ENCODE measurements at places on chromosomes 2 and 18.
A peak's percentile ranks its signal among the peaks of the same experiment; 100 is the strongest.

GRCh38 chr18:44452346-44452745 lies 228.3 kb upstream of the SETBP1 start:
- no peak for DNase-seq

DNA sequence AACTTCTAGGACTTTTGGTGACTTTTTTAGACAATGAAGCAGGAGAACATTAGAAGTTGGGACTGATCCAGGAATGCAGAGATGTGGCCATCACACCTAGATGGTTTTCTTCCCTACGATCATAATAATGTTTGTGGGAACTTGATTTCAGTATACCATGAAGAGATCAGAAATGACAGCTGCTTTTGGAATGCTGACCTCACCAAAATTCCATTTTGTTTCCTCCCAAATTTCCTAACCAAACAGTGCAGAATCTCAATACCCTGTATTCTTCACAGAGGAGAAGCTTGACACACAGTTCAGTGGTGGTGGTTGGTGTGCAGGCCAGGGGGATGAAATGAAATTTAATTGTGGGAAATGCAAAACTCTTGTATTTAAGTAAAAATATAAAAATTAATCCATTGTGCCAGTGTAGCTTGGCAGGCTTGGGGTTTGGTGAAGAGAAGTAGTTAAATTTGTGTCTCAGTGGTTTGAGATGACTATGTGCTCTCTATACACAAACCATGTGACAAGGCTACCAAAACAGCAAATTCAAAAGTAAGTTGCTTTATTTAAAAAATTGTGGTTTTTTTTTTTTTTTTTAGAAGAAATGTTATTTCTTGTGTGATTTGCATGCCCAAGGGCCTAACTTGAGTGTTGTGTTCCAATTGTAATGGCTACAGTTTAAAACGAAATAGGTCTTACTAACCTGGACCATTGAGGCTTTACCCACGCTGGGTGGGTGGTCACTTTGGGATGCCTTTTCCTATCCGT lies 252.4 kb downstream of the LPIN1 start:
- DNase-seq, result no peak

GRCh38 chr2:205675861-205676516 lies 6.3 kb upstream of the NRP2 start:
- DNase-seq, result peak; percentile 21

DNA sequence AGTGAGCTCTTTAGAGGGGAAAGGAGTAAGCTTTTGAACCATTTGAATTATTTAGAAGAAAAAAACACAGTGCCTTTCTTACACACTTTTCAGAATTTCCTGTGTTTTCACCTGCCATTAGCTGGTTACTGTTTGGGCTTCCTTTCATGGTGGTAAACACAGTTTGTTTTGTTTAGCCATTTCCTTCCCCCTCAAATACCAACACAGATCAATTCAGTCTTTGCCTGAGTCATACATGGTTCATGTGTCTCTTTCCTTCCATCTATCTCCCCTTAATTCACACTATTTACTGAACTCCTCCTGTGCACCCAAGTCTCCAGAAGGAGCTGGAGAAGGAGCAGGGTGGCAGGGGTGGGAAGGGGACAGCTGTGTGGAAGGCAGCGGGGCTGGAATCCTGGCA lies 45.0 kb downstream of the TCF7L1 start:
- no peak for DNase-seq

DNA sequence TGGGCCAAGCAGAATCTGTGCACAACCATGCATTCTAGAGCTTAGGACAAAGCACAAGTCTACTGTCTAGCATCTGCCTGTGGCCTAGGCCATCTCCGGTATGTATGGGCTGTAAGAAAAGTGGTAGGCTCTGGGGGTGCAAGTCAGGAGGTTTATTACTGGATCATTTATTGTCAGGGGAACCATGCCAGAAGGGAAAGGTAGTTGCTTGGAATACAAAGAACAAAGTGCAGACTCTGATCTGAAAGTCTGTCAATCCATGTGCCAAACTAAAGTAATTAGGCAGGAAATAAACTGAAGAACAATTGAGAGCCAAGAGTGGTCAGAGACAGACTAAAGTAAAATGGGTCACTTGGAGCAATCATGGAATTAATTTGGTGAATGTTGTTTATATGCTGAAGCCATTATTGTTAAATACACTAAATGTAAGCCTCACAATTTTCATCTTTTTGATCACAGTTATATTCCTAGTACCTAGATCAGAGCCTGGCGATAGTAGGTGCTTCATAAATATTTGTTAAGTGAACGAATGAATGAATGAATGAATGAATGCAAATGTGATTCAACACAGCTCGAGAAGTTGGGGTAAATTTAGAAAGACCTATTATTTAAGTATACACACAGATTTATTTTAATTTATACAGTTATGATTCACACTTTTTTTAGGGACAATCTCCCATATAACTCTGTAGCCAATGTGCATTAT lies 260.7 kb upstream of the STON1 start:
- no peak for DNase-seq

GRCh38 chr2:2520401-2520811 lies 189.3 kb upstream of the MYT1L start:
- no peak for DNase-seq

GRCh38 chr2:202831242-202832220 lies 40.0 kb downstream of the ICA1L start:
- DNase-seq, result peak; percentile 57

DNA sequence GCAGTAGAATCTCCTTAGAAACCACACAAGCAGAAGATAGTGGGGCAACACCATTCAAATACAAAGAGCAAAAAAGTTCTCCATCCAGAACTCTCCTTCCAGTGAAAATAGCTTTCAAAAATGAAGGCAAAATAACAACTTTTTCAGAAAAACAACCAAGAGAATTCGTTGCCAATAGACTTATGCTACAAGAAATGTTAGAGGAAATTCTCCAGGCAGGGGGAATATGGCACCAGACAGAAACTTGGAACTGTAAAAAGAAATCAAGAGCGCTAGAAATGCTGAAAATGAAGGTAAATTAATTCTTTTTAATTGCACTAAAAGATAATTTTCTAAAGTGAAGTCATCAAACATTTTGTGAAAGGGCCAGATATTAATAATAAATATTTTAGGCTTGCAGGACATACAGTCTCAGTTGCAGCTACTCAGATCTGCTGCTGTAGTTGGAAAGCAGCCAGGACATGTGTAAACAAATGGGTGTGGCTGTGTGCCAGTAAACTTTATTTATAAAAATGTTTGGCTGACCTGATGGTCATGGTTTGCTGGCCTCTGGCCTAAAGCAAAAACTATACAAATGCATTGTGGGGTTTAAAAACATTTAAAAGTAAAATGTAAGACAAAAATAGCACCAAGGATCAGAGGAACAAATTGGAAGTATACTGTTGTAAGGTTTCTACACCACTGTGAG lies 73.7 kb upstream of the TGFA start:
- peak; percentile 74 for DNase-seq

DNA sequence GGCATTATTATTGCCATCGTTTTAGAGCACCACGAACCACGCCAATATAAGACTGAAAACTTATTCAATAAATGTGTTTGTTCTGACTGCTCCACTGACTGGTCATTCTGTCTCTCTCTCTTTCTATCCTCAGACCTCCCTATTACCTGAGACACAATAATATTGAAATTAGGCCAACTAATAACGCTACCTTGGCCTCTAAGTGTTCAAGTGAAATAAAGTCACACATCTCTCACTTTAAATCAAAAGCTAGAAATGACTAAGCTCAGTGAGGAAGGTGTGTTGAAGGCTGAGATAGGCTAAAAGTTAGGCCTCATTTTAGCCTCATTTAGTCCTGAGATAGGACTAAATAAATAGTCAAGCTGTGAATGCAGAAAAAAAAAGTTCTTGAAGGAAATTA lies 38.8 kb downstream of the G6PC2 start:
- no peak for DNase-seq

- DNase-seq, result no peak
Measured at GRCh38 chr2:59726228-59727120, 827.0 kb downstream of the BCL11A start.

DNA sequence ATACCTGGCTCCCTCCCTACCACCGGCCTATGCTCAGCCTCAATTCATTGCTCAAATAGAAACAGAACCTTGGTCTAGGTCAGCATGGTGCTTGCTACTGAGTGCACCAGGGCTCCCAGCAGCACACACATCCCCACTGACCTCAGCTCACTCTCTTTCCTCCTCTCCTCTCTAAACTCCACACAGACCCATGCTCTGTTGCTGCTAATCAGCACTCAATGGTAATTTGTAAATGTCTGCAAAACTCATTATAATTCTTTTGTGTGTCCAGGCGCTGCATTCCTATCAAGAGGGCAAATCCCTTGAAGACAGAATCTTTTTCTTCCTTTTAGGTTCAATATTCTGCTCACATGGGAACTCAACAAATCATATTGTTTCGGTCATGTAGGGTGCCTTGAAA lies 382.2 kb downstream of the CLIP4 start:
- no peak for DNase-seq

- DNase-seq, result no peak
Measured at GRCh38 chr18:25171334-25171733, 180.6 kb downstream of the ZNF521 start.

DNA sequence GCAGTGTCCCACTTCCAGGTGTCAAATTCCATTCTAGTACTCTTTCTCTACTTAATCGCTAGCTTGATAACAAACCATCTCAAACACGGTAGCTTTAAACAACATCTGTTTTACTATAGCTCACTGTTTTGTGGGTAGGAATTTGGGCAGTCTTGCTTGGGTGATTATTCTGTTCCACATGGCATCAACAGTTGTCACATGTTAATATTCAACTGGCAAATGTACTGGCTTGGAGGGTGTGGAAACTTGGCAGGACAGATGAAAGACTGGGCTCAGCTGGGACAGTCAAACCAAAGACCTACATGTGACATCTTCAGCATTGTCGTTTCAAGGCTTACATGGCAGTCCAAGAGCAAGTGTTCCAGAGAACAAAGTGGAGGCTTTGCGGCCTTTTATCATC lies 241.8 kb downstream of the PTH2R start:
- no peak for DNase-seq

DNA sequence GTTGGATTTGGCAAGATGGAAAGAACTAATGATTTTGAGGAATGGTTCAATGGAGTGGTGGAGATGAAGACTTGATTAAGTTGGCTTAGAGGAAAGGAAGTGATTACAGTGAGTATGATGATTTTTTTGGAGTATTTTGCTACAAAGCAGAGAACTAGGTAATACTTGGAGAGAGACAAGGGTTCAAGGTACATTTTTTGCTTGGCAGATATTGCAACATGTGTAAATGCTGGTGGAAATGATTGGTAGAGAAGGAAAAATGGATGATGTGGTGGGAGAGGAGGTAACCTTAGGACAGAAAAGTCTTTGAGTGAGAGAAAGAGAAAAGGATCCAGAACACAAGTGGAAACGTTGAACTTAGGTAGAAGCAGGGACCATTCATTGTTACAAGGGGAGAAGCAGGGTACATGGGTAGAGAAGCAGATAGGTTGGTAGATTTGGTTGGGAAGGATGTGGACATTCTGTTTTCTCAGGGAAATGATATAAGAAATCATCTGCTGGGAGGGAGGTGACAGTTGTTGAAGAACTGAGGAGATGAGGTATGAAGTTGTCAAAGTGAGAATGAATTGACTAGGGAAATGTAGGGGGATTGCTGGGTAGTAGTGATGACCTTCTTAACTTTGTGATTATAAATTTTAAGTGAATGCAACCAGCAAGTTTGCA lies 6.5 kb downstream of the EHBP1 start:
- no peak for DNase-seq

DNA sequence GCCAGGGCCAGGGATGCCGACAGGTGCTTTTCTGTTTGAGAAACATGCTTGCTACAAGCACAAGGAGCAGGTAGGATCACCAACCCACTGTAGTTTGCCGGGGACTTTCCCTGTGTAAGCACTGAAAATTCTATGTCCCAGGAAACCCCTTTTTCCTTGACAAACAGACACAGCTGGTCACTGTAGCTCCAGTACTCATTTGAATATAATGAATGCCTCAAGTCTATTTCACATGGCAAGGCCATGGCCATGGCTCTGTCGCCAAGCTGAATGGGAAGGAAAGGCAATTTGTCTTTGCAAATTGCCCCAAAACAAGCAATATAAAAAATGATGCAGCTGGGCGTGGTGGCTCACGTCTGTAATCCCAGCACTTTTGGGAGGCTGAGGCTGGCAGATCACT lies 49.6 kb upstream of the IGFBP2 start:
- no peak for DNase-seq

- no peak for DNase-seq
Measured at GRCh38 chr2:100944617-100945432, 57.3 kb upstream of the RPL31 start.

DNA sequence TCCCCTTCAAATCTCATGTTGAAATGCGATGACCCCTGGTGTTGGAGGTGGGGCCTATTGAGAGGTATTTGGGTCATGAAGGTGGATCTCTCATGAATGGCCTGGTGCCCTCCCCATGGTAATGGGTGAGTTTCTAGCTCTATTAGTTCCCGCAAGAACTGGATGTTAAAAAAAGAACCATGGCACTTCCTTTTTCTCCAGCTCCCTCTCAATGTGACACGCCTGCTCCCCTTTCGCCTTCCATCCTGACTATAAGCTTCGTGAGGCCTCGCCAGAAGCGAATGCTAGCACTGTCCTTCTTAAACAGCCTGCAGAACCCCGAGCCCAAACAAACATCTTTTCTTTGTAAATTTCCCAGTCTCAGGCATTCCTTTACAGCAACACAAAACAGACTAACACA lies 303.2 kb upstream of the REV1 start:
- no peak for DNase-seq

- no peak for DNase-seq
Measured at GRCh38 chr2:100060875-100061274, 81.5 kb downstream of the AFF3 start.

- no peak for DNase-seq
Measured at GRCh38 chr2:62382122-62382521, 123.9 kb downstream of the TMEM17 start.

DNA sequence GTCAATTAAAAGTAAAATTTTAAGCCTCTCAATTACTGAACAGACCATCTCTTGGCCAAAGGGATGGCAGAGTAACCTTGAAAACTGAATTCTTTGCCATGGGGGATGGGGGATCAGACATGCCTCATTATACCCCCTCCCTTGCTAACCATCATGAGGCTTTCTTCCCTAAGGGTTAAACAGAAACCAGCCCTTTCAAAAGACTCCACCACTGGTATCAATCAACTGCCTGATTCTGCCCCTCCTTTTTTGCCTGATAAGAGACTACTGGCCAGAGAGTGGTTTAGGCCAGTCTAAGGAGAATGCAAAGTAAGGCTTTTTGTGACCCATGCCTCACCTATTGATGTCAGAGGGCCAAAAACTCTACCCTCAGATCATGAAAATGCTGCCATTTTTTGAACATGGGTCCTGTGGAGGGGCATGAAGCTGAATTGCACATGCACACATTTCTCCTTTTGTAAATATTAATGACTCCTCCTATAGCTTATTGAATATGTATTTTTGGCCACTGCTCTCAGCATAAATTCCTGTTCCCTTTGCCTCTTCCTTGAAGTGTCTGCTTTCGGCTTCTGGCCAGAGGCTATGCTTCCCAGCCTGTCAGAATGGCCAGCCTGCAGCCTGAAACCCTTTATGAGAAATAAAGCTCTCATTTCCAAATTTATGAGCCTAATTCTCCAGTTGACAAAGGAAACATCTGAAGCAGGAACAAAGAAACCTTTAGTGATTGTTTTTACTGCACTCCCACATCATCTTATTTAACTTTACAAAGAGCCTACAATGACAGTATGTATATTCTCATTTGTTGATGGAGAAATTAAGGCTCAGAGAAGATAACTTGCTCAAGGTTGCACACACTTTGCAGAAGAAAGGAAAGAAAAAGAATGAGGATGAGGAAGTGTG lies 270.7 kb upstream of the CELF4 start:
- no peak for DNase-seq

GRCh38 chr2:94995553-94996304 lies 29.8 kb upstream of the MAL start:
- no peak for DNase-seq

Measured in erythroblast (primary cell).